ENCODE measurements at places on chromosomes 5 and 9.
A peak's percentile ranks its signal among the peaks of the same experiment; 100 is the strongest.

DNA sequence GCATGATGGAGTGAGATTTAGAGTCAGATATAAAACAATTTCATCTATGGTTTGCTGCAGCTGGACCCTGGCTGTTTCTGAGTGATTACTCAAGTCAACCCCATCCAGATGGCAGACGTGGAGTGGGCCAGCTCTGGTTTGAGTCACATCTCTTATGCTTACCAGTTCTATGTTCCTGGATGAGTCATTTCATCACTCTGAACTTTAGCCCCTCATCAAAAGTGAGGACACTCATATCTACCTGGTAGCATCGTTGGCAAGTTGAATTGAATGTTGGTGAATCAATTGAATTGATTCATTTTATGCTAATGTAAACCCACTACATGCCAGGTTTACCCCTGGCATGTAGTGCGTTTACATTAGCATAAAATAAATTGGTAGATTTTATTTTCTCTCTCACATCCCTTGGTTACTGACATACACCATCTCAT lies 176.4 kb downstream of the FGF18 start:
- no peak for DNase-seq

GRCh38 chr5:1254196-1254595 lies 29.0 kb downstream of the SLC6A18 start:
- no peak for DNase-seq

- DNase-seq: no peak
These were observed 144.1 kb upstream of the ACTBL2 start for GRCh38 chr5:57626703-57627102.

- DNase-seq: no peak
These were observed 118.4 kb downstream of the CTNND2 start for GRCh38 chr5:11785771-11786352.

GRCh38 chr9:2755285-2755684 lies 38.0 kb downstream of the KCNV2 start:
- no peak for DNase-seq

- no peak for DNase-seq
These were observed 73.8 kb downstream of the LHFPL2 start for GRCh38 chr5:78574731-78575161.

DNA sequence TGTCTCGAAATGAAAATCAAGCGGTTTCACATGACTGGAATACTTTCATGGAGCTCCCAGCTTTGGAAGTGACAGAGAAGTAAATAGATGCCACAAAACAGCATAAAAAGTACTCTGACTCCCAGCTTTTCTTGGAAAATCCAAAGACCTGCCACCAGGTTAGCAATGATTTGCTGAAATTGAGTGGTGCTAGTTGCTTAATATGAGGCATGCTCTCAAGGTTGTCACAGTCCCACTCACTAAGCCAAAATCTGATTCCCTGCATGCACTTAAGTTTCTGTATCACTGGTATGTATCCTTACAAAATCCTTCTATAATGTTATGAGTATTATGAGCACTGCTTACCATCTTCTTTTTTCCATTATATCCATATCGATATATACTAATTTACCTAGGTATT lies 13.0 kb upstream of the SH3RF2 start:
- DNase-seq: no peak

- DNase-seq: no peak
These were observed 317.1 kb downstream of the KCTD16 start for GRCh38 chr5:144487761-144488160.

- no peak for DNase-seq
These were observed 1.3 kb downstream of the HAVCR2 start for GRCh38 chr5:157107508-157107907.

DNA sequence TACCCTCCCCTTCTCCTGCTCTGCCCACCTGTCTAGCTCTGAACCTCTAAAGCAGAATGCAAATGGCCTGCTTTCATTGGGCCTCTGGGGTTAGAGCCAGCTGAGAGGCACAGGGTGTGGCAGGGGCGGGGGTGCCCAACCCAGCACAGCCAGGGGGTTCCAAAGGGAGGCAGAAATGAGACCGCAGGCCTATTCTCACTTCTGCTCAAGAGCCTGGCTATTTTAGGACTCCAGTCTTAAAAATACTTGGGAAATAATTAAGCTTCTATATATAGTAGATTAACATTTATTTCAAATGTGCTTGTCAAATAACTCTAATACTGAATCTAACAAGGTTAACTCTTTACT lies 5.7 kb downstream of the QSOX2 start:
- DNase-seq: no peak

- no peak for DNase-seq
These were observed 165.0 kb upstream of the HMHB1 start for GRCh38 chr5:143646961-143647360.

DNA sequence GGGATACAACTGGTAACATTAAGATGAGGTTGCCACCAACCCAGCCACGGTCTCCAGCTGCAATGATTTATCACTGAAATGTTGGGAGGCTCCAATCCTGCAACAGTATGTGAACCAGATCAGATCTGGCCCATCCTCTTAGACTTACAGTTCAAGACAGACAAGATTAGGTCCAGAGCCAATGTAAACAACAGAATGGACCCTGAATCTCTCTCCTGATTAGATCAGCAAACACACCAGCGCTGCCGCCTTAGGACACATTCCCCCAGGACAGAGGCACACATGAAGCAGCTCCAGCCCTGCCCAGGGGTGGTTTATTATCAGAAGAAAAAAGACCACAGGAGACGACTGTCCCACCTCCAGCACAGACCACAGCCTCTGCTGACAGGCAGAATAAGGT lies 82.1 kb downstream of the SLIT3 start:
- DNase-seq: no peak

GRCh38 chr5:135437422-135437795 lies 9.7 kb downstream of the DCANP1 start:
- no peak for DNase-seq

DNA sequence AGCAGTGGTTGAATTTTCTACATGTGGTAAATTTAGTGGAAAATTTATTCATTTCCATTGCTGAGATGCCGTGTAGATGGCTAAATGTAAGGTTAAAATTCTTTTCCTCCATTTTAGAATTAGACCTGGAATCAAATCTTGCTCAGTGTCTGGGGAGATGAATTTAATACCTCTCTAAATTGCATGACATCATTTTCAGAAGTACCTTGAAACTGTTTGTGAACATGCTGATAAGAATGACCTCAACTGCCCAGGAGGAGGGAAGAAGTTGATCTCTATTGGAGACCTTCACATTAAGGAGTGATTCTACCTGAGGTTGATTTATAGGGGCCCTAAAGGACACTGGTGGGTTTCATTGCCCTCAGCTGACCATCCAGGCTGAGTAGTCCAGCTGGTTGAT lies 116.7 kb upstream of the EGFLAM start:
- no peak for DNase-seq

DNA sequence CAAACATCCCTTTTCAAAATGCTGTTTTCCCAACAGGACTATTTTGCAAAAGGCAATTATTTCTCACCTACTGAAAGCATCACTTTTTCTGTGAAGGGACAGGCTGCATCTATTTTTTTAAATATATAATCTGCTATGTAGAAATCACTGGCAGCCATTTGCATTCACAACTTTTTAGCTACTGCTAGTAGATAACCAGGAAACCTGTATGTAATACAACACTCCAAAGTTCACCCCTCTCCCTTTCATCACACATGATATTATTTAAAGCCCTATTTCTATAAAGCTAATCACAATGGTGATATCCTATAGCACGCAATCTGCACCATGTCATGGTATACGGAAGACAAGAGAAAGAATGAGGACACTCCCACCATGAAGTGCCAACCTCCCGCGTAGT lies 9.8 kb downstream of the DMGDH start:
- no peak for DNase-seq

DNA sequence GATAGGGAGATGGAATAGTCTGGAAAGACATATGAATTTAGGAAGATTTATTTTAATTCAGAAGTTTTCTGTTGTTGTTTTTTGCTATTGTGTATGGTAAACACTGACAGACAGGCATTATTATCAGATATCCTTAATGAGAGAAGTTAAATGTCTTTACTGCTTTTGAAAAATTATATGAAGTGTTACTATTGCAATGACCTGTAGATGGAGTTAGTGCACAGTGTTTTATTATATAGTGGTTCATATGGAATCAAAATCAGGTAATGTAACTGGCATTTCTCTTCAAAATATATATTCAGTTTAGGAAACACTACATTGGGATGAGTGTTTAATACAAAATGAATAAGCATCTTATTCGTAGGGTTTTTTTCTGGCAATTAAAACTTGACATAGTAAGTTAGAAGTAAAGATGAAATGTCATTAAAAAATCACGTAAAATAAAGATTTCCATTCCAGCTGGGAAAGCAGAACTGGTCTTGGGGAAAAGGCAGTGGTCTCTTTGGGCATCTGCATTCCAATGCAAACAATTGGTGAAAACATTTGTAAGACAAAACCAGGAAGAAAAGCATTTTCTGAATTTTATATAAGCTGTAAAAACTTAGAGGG lies 3.9 kb downstream of the GABRA1 start:
- DNase-seq: peak; percentile 3

DNA sequence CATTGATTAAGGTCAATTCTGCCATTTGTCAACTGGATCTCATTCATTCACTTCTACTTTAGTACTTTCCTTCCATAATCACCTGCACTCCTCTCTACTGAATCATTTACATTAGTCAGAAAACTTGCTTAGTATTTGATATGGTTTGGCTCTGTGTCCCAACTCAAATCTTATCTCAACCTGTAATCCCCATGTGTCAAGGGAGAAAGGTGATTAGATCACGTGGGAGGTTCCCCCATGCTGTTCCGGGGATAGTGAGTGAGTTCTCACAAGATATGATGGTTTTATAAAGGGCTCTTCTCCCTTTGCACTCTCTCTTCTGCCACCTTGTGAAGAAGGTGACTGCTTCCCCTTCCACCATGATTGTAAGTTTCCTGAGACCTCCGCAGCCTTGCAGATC lies 23.7 kb upstream of the UGCG start:
- DNase-seq: no peak

DNA sequence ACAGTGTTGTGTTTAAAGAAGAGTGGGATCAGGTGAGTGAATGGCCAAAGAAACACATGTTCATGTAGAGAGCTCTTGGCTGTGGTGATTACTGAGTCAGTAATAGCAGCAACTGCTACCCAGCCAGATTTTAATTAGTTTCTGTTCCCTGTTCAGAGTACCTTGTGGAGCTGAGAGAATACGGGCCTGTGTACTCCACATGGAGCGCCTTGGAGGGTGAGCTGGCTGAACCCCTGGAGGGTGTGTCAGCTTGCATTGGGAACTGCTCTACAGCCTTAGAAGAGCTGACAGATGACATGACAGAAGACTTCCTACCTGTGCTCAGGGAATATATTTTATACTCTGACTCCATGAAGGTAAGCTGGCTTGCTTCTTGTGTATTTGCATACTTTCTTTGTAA lies 52.3 kb downstream of the SLC46A2 start:
- no peak for DNase-seq

DNA sequence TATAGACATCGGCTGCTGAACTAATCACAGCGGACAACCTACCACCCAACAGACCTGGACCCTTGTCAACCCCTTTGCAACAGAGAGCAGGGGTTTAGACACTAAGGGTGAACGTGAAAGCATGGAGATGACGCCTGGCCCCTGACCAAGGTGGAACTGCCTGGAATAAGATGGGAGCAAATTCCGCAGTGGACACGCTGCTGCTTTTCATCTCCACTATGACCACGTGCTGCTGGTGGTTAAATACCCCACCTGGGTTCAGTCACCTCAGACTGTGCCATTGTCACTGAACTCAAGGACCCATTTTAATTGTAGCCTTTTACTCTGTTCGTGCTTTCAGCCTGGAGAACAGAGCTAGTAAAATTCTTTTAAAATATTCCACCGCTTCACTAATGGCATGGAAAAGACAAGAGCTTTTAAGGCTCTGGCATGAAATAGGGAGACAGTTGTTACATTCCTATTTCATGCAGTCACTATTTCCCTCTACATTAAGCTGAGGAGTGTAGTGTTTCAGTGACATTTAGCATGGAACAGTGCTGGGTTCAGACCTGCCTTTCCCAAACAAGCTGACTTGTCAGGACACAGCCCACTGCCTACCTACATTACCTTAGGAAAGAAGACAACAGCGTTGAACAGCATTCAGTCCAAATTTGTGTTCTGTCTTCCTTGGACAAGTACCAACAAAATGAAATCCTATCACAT lies 96.8 kb downstream of the ANKRD18B start:
- DNase-seq: no peak

GRCh38 chr5:140042393-140042642 lies 781 bp downstream of the NRG2 start:
- no peak for DNase-seq

DNA sequence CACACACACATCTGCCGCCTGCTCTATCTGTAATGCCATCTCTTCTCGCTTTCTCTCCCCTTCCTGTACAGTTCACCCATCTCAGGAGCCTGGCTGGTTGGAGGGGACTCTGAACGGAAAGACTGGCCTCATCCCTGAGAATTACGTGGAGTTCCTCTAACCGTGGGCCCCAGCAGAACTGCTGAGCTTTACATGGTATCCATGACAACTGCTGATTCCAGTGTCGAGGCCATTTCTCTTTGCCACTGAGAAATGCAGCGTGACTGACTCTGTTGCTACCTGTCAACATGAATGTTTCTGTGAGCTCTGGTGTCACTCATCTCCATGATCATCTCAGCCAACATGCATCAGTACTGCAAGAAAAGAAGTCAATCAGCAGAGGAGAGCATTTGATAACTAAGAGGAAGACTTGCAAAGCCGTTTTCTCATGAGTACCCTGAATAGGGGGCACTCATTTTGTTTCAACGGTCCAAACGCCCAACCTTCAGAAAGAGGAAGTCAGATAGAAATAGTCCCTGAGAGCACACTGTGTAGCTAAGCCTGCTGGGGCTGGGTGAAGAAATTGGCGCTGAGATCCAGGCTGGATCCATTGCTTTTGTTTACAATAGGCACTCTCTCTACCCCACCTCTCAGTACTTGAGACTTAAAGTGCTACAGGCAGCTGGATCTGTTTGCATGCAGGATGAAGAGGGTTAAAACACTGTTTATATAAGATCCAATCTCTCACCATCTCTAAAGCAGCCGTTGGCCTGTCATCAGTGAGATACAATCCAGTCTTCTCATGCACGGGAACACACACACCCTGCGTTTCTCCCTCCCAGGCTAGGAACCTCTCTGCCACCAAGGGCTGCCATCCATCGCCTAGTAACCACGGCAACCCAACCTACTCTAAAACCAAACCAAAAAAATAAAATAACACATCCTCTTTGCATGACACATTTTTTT lies 180.9 kb downstream of the NR3C1 start:
- no peak for DNase-seq

- no peak for DNase-seq
These were observed 400.4 kb downstream of the OSTF1 start for GRCh38 chr9:75488719-75489110.

Measured in NCI-H460 (cell line).